ENCODE measurements at places on chromosomes 13 and 19.

- DNase-seq = peak; percentile 75
Measured at GRCh38 chr19:3193256-3194105, 7.8 kb downstream of the NCLN start.

DNA sequence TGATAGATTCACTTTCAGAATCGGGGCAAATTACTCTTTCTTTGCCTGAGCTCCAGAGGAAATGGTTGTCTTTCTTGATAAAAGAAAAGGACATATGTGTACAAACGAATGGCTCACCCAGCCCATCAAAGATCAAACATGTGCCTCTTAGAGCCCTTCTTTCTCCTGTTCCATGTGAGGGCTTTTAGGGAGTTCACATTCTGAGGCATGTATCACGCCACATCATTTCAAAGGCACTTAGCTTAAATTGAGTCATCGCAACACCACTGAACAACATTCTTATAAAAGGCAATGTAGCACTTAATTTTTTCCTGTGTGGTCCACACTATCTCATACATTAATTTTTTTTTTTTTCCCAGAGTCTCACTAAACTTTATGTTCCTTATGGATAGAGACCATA is 521.0 kb downstream of the SUCLA2 start:
- DNase-seq = no peak

- no peak for DNase-seq
Measured at GRCh38 chr13:85461621-85462020, 337.6 kb downstream of the SLITRK6 start.

GRCh38 chr13:85976242-85976641 is 177.0 kb upstream of the SLITRK6 start:
- DNase-seq = no peak

- DNase-seq = no peak
Measured at GRCh38 chr19:5269279-5269678, 71.3 kb downstream of the PTPRS start.

DNA sequence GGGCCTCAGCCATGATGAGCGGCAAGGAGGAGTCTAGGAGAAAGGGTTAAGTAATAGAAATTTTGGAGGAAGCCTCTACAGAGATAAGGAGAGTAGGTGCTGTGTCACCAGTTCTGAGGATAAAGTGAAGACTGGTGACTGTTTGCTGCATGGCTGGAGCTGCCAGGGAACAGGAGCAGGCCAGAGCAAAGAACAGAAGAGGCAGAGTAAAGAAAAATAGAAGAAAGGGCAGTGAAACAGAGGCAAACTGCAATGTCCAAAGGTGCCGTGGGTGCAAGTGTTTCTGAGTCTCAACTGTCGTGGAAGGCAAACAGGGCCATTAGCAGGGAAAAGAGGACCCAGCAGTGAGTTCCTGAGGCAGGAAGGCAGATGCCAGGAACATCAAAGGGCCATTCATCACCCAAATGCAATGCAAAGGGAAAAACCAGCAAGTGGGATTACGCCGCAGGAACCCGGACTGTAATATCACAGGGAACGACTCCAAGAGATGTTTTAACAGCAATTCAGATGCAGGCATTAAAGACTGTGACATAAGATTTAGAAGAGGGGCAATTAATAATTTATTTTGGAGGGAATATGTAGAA is 318.3 kb downstream of the FOXO1 start:
- DNase-seq = no peak

GRCh38 chr13:70362820-70363570 is 254.7 kb upstream of the KLHL1 start:
- DNase-seq = no peak

DNA sequence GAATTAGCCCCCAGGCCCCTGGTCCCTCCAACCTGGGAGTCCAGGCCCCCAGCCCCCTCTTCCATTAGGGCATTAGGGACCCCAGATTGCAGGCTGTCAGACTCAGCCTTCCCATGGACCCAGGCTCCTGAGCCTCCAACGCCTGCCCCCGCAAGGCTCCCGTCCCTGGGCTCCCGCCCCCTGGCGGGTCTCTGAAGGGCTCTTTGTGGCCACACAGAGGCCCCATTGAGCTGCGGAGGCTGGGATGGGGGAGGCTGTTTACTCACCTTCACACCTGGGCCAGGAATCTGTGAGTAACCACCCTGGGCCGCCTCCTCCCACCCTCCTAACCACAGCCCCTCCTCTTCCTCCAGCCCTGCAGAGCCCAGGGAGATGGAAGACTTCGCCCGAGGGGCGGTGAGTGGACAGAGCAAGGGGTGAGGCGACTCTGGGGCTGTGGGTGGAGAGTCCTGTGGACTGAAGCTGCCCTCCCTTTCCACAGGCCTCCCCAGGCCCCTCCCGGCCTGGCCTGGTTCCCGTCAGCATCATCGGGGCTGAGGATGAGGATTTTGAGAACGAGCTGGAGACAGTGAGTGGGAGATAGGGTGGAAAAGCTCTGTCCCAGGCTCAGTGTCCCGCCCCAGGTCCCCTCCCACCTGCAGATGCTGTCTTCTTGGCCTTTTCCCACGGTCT is 4.9 kb downstream of the ARHGEF1 start:
- no peak for DNase-seq

DNA sequence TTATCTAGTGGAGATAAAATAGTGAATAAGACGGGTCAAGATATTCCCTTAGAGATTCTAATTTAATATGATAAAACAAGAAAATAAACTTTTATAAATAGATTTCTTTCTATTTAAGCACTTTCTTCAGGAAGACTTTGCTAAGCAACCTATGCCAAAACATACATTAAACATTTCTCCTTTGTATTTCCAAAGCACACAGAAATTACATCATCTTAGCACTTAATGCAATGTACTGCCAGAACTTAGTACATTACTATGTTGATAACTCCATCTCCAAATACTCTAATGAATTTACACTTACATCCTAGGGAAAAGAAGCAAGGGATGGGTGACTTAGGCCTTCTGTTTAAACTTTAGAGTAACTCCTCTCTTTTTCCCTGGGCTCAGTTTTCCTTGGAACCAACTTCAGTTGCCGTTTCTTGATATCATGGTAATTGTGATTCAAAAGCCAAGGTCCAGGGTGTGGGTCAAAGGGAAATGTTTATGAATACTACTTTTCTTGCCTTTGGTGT is 322.6 kb upstream of the PCDH20 start:
- no peak for DNase-seq

DNA sequence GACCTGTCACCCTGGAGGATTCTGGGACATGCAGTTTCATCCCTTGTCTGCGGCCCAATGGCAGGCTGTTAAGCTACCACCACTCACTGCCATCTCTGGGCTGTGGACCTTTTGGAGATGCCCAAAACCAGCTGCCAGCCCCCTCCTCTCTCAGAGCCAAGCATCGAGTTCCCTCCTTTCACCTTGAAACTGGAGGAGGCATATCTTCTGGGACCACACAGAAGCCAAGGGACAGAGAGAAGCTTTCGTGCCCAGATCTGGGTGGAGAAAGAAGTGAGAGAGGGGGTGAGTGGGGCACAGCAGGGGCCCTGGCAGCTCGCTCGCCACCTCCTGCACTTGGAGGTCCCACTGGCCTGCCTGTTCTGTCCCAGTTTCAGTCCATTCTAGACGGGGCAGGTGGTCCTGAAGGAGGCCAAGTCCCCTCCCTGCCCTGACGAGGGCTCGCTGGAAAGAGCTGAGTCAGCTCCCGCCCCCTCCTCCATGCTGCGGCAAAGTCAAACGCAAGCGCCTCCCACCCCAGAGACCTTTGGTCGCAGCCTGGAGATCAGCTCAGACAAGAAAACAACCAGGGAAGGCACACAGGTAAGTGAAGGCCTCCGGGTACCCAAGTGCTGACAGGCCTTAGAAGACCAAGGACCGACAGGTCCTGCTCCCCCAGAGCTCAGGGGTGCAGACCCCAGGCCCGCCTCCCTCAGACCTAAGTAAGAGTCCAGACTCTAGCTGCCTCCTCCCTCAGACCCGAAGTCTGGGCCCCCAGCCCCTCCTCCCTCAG is 3.8 kb downstream of the BCAT2 start:
- peak; percentile 88 for DNase-seq

DNA sequence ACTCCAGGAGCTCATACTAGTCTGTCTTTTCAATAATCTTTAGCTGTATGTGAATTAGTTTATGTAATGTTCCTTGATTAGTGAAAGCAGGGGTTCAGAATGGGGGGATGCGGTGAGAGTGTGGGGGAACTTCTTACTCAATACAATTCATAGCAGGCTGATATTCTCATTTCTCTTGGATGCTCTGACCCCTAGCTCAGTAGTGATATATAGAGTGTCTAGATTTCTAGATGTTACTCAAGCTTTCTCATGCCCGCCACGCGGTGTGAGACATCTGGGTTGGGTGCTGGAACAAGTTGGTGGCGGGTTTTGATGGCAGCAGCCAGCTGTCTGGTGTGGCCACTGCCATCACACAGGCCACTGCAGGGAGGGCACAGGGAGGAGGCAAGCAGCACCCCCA is 39.3 kb upstream of the FLT1 start:
- DNase-seq = no peak

- no peak for DNase-seq
Measured at GRCh38 chr19:47418692-47419029, 666 bp downstream of the MEIS3 start.

GRCh38 chr13:112781287-112781686 is 91.4 kb downstream of the ATP11A start:
- DNase-seq = no peak

Measured in hematopoietic multipotent progenitor cell treated with erythropoietin and hydrocortisone succinate and interleukin-3 and kit ligand, for 6 days (in vitro differentiated cells).